SIG-M5 (cell line): ENCODE measurements at places on chromosomes 3 and 15.

DNA sequence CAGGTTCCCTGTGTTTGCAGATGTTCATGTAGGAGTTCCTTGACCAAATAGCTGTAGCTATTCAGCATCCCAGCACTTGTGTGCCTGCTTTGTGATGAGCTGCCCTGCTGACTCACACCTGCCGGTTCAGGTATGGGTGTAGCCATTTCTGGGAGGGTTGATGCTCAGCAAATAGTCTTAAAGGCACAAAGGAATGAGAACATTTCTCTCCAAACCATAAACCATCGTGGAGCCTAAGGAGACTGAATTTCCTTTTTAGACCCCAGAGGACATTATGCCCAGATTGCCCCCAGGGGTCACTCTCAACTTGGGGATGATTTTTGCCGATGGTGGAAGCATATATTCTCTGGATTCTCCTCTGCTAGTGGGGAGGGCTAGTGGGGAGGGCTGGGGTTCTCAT lies 80.6 kb downstream of the ADAMTSL3 start:
- DNase-seq = no peak

DNA sequence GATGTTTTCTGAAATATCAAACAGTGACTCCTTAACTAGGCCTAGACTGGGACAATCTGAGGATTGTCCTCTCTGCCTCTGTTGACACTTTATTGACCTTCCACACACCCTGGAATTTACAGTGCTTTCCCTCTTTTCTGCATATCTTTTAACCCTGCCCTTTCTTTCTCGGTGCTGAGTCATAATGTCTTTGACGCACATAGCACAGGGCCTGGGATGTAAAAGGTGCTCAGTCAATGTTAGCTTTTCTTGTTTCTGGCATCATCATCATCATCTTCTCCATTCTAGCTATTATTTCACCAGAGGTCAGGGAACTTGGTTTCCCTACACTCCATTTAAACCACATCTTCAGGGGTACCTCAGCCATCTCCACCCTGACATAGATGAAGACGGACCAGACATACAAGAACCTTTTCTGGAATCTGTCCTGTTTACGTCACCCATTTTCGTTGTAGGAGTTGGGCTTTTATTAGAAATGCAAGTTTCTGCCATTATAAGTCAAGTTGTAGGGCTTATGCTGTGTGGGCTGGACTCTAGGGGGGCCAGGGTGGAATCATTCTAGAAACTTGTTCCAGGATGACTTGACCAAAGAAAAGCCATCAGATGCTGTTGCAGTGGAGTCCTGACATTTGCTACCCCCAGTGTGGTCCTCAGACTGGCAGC lies 46.6 kb downstream of the ZBTB38 start:
- no peak for DNase-seq

- DNase-seq = no peak
These were observed 22.8 kb upstream of the SPRED1 start for GRCh38 chr15:38229705-38230310.

DNA sequence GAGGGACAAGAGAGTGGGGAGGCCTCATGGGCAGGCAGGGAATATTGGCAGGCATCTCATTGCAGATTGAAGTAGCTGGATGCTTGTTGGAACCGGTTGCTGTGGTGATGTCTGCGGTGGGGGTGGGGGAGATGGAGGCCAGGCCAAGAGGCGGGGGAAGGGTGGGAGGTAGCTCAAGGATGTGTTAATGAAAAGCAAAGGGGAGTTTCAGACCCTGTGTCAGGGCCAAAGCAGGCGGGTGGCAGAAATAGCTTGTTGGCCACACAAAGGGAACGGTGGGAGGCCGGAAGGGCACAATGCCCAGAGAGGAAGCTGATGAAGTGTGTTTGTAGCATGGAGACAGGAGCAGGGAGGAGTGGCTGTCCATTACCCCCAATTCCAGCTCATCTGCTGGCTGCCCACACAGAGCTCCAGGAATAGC lies 28.0 kb downstream of the CCDC33 start:
- no peak for DNase-seq

- DNase-seq = no peak
These were observed 449.4 kb upstream of the PROK2 start for GRCh38 chr3:72234391-72234790.

GRCh38 chr3:23996095-23996524 lies 51.0 kb downstream of the NR1D2 start:
- DNase-seq = no peak

DNA sequence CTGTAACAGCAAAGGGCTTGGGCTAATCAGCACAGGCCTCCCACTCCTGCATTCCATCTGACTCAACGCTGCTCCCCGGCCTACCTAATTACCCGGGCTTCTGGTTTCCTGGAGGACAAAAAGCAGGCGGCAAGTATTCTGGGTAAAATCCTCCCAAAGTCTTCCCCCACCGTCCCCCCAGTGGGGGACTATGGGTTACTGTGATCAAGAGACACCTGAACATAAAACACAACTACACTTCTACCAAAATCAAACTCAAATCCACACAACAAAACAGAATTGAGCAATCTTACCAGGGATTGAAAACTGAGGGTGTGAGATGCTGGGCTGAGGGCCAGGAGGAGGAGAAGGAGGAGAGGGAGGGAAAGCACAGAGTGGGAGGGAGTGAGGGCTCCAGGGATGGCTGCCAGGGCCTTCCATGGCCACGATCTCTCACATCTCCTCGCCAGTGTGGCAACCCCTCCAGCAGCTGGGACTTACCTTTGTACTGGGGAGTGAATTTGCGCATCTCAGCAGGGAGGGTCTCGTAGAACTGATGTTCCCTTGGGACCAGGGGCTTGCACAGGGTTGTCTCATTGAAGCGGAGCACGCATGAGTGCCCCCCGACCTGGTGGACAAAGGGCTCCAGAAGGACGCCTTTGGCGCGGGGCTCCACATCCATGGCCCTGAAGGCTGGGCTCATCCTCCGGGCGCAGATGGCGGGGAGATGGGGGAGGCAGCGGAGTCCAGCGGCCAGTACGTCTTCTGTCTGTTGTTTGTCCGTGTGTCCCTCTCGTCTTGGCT lies 9.1 kb upstream of the NCKIPSD start:
- DNase-seq = no peak

GRCh38 chr3:156483961-156484787 lies 70.7 kb downstream of the SSR3 start:
- no peak for DNase-seq

- no peak for DNase-seq
These were observed 1.7 kb downstream of the PLCD1 start for GRCh38 chr3:38027466-38028465.

DNA sequence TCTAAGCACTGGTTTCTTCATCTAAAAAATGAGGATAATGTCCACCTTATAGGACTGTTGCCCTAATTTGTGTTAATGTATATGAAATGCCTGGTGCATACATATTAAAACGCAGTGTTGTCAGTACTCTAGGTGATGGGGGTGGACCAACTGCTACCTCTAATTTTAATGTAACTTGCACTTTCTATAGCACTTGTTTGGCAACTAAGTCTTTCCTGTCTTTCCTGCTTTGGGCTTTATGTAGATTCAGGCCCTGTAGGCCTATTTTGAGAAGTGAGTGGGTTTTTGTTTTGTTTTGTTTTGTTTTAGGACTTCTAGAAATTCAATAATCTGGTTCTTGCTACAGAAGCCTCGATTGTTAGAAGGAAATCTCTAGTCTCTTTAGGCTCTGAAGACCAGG lies 21.2 kb downstream of the SLC7A14 start:
- no peak for DNase-seq

DNA sequence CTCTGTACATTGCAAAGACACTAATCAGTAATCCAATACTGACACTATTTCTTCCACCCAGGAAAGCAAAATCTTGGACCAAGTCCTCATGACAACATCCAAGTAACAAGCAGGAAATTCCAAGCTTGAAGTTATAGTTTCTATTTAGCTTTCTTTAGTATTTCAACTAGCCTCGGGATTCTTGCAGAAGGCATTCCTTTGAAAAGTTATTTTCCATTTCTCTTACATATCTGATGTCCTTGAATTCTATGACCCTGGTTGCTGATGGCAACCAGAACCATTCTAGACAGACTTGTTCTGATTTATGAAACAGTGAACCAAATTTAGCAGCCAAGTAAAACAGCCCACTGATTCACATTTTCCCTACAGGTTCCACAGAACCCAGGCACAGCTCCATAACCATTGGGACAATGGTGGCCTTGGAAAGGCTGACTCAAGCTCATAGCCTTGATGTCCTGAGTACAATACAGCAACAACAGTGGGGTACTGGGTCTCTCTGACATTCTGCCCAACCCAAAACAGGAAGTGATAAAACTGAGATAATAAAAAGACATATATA lies 26.5 kb downstream of the P3H2 start:
- DNase-seq = no peak

GRCh38 chr3:194084284-194084683 lies 51.7 kb upstream of the HES1 start:
- no peak for DNase-seq

DNA sequence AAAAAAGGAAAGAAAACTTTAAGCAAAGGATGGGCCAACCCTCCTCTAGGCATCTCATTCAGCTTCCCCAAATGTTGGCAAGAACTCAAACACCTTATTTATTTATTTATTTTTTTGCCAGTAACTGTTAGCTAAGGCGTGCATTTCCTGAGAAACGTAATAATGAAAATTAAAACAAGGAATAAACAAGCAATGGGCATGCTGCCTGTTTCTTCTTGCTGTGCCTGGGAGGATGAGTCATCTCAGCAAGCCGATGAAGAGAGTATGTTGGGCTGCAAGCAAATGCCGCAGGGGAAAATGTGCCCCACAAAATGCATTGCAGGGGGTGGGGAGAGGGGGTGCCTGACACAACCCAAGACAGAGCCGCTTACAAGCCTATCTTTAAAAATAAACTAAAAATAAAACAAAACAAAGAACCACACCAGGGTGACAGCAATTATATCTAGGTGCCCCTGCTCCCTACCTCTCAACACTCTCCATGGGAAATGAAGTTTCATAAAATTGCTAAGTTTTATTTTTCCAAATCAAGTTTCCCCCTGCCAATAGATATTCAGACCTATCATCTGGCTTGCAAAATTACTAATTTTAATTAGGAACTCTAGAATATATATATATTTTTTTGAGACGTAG lies 40.3 kb downstream of the EIF4E3 start:
- DNase-seq = peak; percentile 7

GRCh38 chr15:58374147-58374546 lies 57.6 kb upstream of the LIPC start:
- DNase-seq = no peak

DNA sequence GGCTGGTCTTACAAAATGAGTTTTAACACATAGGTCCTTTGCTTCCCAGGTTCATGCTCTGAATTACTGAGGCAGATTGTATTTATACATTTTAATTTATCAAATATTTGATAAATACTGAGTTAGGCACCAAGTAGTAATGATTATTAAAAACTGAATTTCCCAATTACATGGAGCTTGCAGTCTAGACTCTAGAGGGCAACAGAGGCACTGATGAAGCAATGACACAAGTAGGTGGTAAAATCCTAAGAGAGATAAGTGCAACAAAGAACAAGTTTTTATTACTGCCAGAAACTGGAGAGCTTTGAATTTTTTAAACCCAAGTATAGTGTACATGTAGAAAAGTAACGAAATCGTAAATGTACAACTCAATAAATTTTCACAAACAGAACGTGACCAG lies 406.2 kb upstream of the RARB start:
- DNase-seq = no peak

- no peak for DNase-seq
These were observed 83.5 kb downstream of the FMN1 start for GRCh38 chr15:33111041-33111451.

DNA sequence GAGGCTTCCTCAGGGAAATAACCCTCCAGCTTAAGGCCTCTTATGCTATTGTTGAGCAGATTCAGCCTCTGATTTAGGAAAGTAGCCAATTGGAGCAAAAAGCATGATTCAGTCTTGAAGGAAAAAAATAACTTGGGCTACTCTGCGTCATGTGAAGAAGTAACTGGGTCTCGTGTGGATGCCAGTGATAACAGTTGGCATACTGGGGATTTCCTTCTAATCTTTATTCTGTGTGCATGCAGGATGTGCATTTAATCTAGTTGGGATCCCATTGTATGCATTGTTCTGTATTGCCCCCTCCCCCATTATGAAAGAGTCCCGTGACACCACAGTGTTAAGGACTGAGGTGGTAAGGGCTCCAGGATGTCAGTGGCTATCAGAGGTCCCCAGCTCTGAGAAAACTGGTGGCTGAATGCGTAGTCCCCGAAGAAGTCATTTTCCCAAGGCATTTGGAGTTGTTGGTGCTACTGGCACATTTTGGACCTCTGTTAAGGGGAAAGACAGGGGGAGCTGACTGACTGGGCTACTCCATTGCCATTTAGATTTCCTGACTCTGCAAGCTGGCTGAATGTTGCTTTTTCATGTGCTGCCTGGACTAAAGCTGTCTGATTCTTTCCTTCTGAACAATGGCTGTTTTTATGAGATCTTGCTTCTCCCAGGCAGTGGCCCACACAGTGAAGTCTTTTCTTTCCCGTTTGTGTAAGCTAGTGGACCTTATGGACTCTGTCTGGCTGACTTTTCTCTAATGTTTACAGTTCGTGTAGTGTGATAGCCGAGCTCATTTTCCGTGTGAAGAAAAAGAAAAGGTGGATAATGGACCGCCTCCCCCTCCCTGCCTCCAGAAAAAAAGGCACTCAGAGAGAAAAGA lies 38.4 kb upstream of the TRAK1 start:
- DNase-seq = no peak

DNA sequence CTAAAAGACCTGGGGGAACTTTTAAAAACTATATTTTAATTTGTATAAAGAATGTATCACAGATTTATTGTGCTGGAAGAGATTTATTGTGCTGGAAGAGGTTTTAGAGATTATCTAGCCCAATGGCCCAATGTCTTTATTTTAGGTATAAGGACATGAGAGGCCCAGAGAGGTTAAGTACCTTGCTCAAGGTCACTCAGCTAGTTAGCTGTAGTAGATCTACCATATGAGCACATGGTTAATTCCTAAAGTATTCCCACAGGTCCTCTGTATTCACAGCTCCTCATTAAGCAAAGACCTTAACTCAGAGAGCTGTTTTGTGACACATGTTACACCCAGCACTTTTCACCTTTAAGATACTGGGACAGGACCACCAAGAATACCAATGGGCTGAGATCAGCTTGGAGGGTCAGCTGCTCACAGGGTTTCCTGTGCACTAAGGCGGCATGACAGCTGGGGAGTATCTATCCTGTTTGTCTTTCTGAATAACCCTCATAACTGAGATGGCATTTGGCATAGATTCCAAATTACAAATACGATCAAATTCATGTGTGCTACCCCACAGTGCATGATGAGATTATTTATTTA lies 143.1 kb upstream of the TBL1XR1 start:
- DNase-seq = no peak

DNA sequence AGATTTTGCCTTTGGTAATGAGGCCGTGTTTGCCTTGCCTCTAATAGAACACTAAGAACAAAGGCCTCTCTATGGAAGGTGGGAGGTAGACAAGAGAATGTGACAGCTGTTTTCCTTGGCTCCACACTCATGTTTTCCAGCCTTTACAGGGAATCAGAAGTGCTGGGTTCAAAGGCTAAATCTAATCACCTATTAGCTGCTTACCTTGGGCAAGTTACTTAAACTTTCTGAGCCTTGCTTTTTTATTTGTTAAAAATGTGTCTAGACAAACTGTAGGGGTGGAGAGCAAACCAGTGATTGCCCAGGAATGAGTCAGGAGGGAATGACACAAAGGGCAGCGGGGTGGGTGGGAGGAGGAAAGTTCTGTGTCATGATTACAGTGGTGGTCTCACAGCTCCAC lies 179.0 kb downstream of the P3H2 start:
- DNase-seq = no peak
